Prostate gland (tissue), 2 donors: ENCODE measurements at places on chromosomes 7 and 10.

GRCh38 chr7:22435720-22436119, 64.3 kb downstream of the STEAP1B start:
- DNase-seq = no peak

- DNase-seq = no peak
These were observed 121.4 kb upstream of the STK17A start for GRCh38 chr7:43461349-43462024.

DNA sequence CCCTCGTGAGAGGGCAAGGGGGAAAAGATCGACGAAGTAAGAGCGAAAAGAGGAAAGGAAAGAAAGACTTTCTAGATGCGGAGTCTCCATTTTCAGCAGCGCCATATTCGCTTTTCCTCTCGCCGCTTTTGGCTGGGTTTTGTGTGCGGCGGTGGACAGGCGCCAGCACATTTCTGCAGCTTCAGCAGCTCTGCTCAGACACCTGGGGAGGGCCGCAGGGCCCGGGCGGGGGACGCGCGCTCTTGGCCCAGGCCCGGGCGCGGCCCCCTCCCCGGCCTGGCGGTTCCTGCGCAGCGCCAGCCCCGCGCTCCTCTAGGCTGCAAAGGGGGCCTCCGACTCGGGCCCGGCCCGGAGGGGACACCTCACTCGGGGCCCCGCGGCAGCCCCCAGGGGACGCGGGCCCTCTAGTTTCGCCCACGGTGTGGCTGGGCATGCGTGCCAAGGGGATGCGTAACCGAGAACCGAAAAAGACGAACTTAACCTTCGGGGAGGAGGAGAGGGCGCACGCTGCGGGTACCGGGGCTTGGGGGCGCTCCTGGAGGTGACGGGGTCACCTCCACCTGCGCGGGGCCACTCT, 34.5 kb upstream of the EBLN1 start:
- DNase-seq = peak; percentile 56

DNA sequence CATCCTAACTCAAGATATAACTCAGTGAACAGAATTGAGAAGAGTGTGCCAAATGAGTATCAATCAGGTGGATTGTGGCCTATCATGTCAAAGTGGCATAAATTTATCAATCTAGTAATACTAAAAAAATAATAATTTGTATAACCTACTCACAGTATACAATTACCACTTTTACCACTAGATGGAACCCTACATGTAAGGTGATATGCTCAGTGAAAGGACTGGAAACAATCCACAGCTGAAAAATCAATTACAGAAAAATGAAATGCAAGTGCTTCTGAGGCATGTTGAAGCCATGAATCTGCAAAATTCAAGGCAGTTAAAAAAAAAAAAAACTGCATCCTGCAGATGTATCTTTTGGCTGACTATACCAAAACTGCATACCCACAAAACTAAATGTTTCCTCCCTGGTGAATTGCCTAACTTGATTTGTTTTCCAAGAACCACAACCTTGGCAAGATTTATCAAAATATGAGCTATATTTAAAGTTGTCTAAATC, 13.9 kb downstream of the ARHGAP19 start:
- DNase-seq = no peak
